Memory B cell (primary cell): ENCODE measurements at places on chromosomes 16 and 17.

DNA sequence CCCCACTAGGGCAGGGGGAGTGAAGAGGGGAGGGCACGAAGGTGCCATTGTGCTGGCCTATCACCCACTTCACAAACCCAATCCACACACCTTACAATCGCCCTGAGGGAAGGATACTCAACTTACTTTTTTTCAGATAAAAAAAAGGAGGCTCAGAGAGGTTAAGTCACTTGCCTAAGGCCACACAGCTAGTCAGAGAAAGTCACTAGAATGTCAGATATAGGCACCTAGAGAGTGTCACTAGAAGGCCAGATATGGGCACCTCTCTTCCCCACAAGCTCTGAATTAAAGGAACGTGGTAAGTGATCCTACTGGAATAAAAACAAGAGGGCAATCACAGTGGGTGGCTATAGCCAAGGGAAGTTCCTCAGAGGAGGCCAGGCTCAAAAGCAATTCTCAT is 204.5 kb upstream of the ASIC2 start:
- H3K4me3 ChIP-seq, result no peak overlapping the region
- no peaks in the 10 kb centered on the region for H3K36me3 ChIP-seq
- no peak overlapping the region for H3K27ac ChIP-seq
- H3K27me3 ChIP-seq, result peaks cover 7% of the 10 kb centered on the region
- no peak for DNase-seq
- H3K4me1 ChIP-seq, result no peaks in the 10 kb centered on the region

- H3K27me3 ChIP-seq, result no peaks in the 10 kb centered on the region
- H3K36me3 ChIP-seq, result no peaks in the 10 kb centered on the region
- no peak overlapping the region for H3K4me3 ChIP-seq
- no peak for DNase-seq
- H3K4me1 ChIP-seq, result peaks cover 4% of the 10 kb centered on the region
- no peak overlapping the region for H3K27ac ChIP-seq
Observed at GRCh38 chr16:67015313-67015731, 13.6 kb upstream of the CBFB start.

GRCh38 chr17:74812109-74813009 is 36.2 kb upstream of the NAT9 start:
- DNase-seq, result no peak
- H3K27me3 ChIP-seq, result no peaks in the 10 kb centered on the region
- peaks cover 2% of the 10 kb centered on the region for H3K4me1 ChIP-seq
- peaks cover 16% of the 10 kb centered on the region for H3K36me3 ChIP-seq
- H3K27ac ChIP-seq, result no peak overlapping the region
- no peak overlapping the region for H3K4me3 ChIP-seq

DNA sequence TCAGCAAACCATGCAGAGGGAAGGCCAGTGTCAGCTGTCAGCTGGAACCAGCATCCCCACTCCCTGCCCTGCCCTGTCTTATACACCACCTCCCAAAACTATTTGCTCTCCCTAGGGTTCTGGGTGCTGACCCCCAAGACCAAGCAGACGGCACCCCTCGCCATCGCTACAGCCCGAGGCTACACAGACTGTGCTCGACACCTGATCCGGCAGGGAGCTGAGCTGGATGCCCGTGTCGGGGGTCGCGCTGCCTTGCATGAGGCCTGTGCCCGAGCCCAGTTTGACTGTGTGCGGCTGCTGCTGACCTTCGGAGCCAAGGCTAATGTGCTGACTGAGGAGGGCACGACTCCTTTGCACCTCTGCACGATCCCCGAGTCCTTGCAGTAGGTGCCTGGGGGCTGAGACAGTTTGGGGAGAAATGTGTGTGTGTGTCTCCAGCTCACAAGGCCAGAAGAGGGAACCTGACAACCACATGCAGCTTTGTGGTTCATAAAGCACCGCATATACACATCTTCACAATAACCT is 1.5 kb downstream of the ASB16 start:
- no peak for DNase-seq
- peaks cover 13% of the 10 kb centered on the region for H3K4me1 ChIP-seq
- no peaks in the 10 kb centered on the region for H3K27me3 ChIP-seq

DNA sequence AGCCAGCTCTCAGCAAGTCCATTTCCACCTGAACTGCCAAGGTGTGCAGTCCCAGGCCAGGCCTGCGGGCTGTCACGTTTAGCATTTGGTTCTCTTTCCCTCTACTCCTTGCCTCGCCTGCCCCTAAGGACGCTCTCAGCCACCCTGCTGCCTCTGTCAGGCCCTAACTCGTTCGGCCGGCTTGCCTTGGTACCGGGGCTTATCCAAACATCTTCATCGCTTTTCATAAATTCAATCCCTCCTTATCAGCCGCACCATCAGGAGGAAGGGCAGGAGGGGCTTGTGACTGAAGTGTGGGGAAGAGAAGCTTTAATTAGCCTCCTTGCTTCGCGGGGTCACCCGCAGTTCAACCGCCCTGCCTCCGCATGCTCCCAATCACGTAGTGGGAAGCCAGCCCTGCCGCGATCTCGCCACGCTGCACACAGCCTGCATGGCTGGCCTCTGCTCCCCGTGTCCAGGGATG is 231.1 kb downstream of the SOX9 start:
- H3K27ac ChIP-seq, result no peak overlapping the region
- H3K36me3 ChIP-seq, result no peaks in the 10 kb centered on the region
- no peaks in the 10 kb centered on the region for H3K4me1 ChIP-seq
- DNase-seq, result no peak
- no peak overlapping the region for H3K4me3 ChIP-seq

DNA sequence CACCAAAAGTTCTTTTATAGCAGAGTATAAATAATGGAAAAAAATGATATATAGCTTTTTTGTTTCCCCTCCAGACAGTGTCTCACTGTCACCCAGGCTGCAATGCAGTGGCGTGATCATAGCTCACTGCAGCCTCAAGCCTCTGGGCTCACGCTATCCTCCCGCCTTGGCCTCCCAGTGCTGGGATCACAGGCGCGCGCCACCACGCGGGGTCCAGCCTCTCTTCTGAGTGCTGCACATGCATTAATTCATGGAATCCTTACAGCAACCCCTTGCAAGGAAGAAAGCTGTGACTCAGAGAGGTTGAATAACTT is 18.0 kb upstream of the ZNF629 start:
- no peak overlapping the region for H3K27ac ChIP-seq
- DNase-seq, result no peak
- peak overlapping the region; percentile 80 for H3K4me3 ChIP-seq
- H3K4me1 ChIP-seq, result peaks cover 8% of the 10 kb centered on the region
- peaks cover 4% of the 10 kb centered on the region for H3K27me3 ChIP-seq
- no peaks in the 10 kb centered on the region for H3K36me3 ChIP-seq

DNA sequence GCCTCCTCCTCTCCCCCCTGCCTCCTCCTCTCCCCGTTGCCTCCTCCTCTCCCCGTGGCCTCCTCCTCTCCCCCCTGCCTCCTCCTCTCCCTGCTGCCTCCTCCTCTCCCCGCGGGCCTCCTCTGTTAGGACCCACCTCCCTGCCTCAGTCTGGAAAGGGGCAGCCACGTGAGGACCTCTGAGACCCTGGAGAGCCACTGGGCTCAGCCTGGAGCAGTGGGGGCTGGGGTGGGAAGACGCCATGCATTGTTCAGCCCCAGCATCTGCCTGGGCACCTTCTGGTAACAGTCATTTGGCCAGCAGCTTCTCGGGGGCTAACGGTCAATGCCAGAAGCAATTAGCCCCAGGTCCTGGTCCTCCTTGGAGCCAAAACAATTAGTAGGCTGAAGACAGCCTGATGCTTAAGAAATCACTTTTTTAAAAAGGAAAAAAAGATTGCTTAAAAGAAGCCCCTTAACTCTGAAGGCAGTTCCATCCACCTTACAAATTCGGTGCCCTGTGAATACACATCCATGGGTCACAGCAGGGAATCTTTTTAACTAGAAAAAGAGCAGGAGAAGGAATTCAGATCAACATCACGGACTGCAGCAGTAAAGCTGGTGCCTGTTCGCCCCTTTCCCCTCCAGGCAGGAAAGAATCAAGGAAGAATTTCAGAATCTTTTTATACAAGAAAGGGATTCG is 29.8 kb downstream of the NXN start:
- no peak for DNase-seq
- no peak overlapping the region for H3K4me3 ChIP-seq
- H3K4me1 ChIP-seq, result no peaks in the 10 kb centered on the region
- H3K36me3 ChIP-seq, result no peaks in the 10 kb centered on the region
- no peak overlapping the region for H3K27ac ChIP-seq

- H3K4me1 ChIP-seq, result no peaks in the 10 kb centered on the region
- H3K27me3 ChIP-seq, result no peaks in the 10 kb centered on the region
- H3K4me3 ChIP-seq, result no peak overlapping the region
- H3K27ac ChIP-seq, result no peak overlapping the region
Observed at GRCh38 chr17:82060614-82061013, 5.0 kb downstream of the DUS1L start.

- H3K27ac ChIP-seq, result peak overlapping the region; percentile 100
- peaks cover 20% of the 10 kb centered on the region for H3K4me1 ChIP-seq
- H3K36me3 ChIP-seq, result peaks cover 11% of the 10 kb centered on the region
- H3K4me3 ChIP-seq, result no peak overlapping the region
Observed at GRCh38 chr17:74513987-74514631, 17.2 kb downstream of the CD300LB start.

- H3K4me1 ChIP-seq, result peaks cover 58% of the 10 kb centered on the region
- peak overlapping the region; percentile 92 for H3K27ac ChIP-seq
- H3K27me3 ChIP-seq, result no peaks in the 10 kb centered on the region
- peak overlapping the region; percentile 76 for H3K4me3 ChIP-seq
Observed at GRCh38 chr16:57004387-57005250, 15.3 kb downstream of the NLRC5 start.

- H3K4me3 ChIP-seq, result no peak overlapping the region
- H3K27ac ChIP-seq, result no peak overlapping the region
- H3K4me1 ChIP-seq, result peaks cover 28% of the 10 kb centered on the region
- H3K27me3 ChIP-seq, result no peaks in the 10 kb centered on the region
- DNase-seq, result no peak
Observed at GRCh38 chr16:69190598-69190997, 3.6 kb downstream of the SNTB2 start.

DNA sequence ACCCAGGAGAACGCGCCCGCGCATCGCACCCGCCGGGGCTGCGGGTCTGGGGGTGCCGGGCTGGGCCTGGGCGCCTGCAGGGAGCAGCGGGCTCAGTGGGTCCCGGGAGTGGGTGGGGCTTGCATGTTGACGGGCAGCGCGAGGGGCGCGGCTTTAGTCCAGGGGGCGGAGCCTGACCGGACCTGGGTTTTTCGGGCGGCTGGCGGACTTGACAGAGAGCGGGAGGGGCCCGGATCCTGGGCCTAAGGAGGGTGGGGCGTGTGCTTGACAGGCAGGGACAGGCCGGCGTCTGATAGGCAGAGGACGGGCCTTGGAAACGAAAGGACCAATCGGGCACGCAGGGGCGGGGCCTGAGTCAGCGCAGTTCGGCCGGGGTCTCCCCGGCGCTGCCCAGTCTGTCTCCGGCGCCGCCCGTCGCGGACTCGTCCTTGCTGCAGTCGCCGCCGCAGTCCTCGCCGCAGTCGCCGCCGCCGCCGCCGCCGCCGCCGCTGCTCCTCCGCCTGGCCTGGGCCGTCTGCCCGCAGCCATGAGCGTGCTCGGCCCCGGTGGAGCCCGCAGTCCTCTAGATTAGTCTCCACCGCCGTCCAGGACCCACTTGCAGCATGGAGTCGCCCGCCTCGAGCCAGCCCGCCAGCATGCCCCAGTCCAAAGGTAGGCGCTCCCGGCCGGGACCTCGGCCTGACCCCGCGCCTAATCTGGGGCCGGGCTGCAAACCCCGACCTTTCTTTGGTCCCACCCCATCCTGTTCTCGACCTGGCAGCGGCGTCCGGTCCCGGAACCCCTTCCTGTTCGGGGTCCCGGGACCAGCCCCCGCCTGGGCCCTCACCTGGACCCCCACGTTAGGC is at the start of gene MAP2K3:
MAP2K3 (plus strand) TSS at position 393 of the 845 bp plus-strand sequence; CDS start at position 603, 210 bp downstream.
- peaks cover 4% of the 10 kb centered on the region for H3K36me3 ChIP-seq
- peaks cover 60% of the 10 kb centered on the region for H3K4me1 ChIP-seq
- peak within 1 kb of the TSS; percentile 97 for H3K4me3 ChIP-seq

- H3K4me3 ChIP-seq, result no peak overlapping the region
- DNase-seq, result no peak
- H3K27ac ChIP-seq, result no peak overlapping the region
- H3K27me3 ChIP-seq, result peaks cover 14% of the 10 kb centered on the region
Observed at GRCh38 chr17:76996741-76997694, 128.8 kb downstream of the MGAT5B start.

GRCh38 chr17:17538417-17539391 is 42.5 kb upstream of the RASD1 start:
- H3K4me1 ChIP-seq, result no peaks in the 10 kb centered on the region
- DNase-seq, result no peak
- no peak overlapping the region for H3K4me3 ChIP-seq
- H3K27ac ChIP-seq, result no peak overlapping the region

- H3K27ac ChIP-seq, result peak overlapping the region; percentile 88
- peak; percentile 35 for DNase-seq
- H3K4me1 ChIP-seq, result peaks cover 15% of the 10 kb centered on the region
- H3K36me3 ChIP-seq, result no peaks in the 10 kb centered on the region
Observed at GRCh38 chr16:57689762-57690558, 4.6 kb upstream of the DRC7 start.

DNA sequence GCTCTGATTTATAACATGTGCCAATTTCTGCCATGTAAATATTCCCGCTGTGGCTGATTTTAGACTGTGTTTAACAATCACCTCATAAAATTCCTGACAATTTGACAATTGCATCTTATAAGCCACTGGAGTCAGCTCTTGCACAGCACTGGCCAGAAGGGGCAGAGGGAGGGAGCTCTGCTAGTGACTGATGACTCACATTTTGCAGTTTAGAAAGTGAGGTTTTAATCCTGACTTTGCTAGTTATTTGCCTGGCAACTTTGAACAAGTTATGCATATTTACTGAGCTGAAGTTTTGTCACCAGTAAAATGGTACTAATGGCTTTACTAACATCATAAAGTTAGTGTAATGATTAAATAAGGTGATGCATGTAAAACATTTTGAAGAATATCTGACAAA is 452.3 kb downstream of the CNTNAP4 start:
- no peak overlapping the region for H3K4me3 ChIP-seq
- no peak for DNase-seq
- H3K4me1 ChIP-seq, result no peaks in the 10 kb centered on the region

DNA sequence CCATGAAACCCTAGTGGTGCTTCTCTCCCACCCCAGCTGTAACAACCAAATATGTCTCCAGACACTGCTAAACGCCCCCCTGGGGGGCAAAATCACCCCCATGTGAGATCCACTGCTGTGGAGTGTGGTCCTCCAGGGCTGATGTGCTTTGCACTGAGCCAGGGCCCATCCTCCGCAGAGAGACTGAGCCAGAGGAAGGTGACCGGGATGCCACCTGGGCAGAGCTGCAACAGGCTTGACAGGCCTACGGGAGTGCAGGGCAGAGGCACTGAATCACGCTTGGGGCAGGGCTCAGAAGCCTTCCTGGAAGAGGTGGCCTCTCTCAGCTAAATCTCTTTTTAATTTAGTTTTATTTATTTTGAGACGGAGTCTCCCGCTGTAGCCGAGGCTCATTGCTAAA is 4.4 kb downstream of the GJD3 start:
- no peak overlapping the region for H3K27ac ChIP-seq
- no peak for DNase-seq
- peaks cover 4% of the 10 kb centered on the region for H3K36me3 ChIP-seq
- H3K4me1 ChIP-seq, result peaks cover 14% of the 10 kb centered on the region

DNA sequence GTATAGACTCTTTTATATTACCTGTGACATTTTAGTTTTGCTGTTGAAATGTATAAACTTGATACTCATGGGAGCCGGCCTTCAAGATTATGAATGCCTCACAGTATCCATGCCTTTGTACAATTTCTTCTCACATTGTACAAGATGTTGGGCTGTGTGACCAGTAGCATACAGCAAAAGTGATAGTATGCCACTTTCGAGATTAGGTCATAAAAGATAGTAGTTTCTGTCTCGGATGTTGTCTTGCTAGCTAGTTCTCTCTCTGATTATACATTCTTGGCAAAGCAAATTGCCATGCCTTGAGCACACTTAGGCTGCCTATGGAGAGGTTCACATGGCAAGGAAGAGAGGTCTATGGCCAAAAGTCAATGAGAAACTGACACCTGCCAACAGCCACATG is 1309.8 kb upstream of the CDH8 start:
- no peaks in the 10 kb centered on the region for H3K4me1 ChIP-seq
- no peaks in the 10 kb centered on the region for H3K27me3 ChIP-seq
- H3K27ac ChIP-seq, result no peak overlapping the region
- H3K36me3 ChIP-seq, result no peaks in the 10 kb centered on the region
